ENCODE measurements at places on chromosomes 12 and 14.

- no peak overlapping the region for H3K27ac ChIP-seq
- H3K4me3 ChIP-seq: no peak overlapping the region
- H3K27me3 ChIP-seq: peaks cover 10% of the 10 kb centered on the region
- no peak for DNase-seq
- H3K36me3 ChIP-seq: no peaks in the 10 kb centered on the region
Observed at GRCh38 chr14:95496111-95496681, 20.3 kb downstream of the SYNE3 start.

GRCh38 chr14:54278665-54279295 is 118.0 kb upstream of the CDKN3 start:
- peak overlapping the region; percentile 8 for H3K27ac ChIP-seq
- H3K4me1 ChIP-seq: peaks cover 24% of the 10 kb centered on the region
- no peaks in the 10 kb centered on the region for H3K27me3 ChIP-seq
- no peak for DNase-seq

- no peak for DNase-seq
- H3K36me3 ChIP-seq: no peaks in the 10 kb centered on the region
- H3K4me1 ChIP-seq: peaks cover 48% of the 10 kb centered on the region
Observed at GRCh38 chr12:2498964-2499500, 295.7 kb upstream of the FKBP4 start.

DNA sequence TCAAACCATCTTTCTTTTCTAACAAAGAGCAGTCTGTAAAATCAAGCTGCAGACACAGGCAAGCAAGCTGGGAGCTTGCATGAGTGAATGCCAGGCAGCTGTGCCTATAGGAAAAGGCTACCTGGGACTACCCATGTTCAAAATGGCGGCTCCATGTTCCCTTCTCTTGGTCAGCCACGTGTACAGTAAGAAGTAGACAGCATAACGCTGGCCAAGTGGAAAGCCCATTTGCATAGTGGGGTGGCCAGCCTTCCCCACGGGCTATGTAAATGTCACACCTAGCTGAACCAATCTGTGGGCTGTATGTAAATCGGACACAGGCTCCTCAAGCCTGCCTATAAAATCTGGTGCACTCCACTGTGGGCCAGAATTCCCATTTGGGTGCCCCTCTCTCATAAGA is 117.1 kb downstream of the SYT10 start:
- H3K27me3 ChIP-seq: no peaks in the 10 kb centered on the region
- no peak for DNase-seq
- no peak overlapping the region for H3K27ac ChIP-seq
- H3K4me3 ChIP-seq: no peak overlapping the region

- no peak overlapping the region for H3K27ac ChIP-seq
- peaks cover 12% of the 10 kb centered on the region for H3K4me1 ChIP-seq
- no peak overlapping the region for H3K4me3 ChIP-seq
- H3K36me3 ChIP-seq: peaks cover 8% of the 10 kb centered on the region
Observed at GRCh38 chr12:75623631-75624154, 112.3 kb upstream of the KRR1 start.

- H3K4me1 ChIP-seq: no peaks in the 10 kb centered on the region
- peaks cover 16% of the 10 kb centered on the region for H3K27me3 ChIP-seq
- H3K4me3 ChIP-seq: no peak overlapping the region
- no peak for DNase-seq
- no peaks in the 10 kb centered on the region for H3K36me3 ChIP-seq
Observed at GRCh38 chr14:22715186-22715812, 51.2 kb upstream of the OXA1L start.

DNA sequence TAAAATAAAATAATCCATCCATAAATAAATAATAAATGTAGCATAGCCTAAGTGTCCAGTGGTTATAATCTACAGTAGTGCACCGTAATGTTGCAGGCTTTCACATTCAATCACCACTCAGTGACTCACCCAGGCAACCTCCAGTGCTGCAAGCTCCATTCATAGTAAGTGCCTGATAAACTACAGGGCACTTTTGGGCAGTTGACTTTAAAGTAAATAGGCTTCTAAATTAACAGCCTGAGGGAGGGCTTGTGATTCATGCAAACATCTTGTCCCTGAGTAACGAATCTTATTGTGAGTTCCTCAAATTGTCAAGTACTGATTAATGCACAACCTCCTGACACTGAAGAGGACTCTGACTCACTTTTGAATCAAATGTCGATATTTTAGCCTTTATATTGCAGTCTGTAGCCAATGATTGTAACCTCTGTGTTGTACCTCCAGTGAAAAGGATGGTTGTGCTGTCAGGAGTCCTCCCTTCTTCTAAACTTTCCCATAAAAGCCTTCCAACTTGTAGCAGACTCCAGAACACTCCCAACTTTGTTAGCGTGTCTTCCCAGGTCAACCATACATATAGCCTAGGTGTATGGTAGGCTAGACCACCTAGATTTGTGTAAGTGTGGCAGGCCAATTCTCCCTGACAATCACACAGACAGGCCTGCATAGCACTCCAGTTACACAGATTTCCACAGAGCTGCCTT is 55.0 kb upstream of the BICD1 start:
- H3K27ac ChIP-seq: peak overlapping the region; percentile 96
- no peaks in the 10 kb centered on the region for H3K36me3 ChIP-seq
- H3K4me1 ChIP-seq: peaks cover 21% of the 10 kb centered on the region
- no peaks in the 10 kb centered on the region for H3K27me3 ChIP-seq

GRCh38 chr12:24861766-24862540 is 86.9 kb downstream of the BCAT1 start:
- peaks cover 9% of the 10 kb centered on the region for H3K4me1 ChIP-seq
- peaks cover 89% of the 10 kb centered on the region for H3K36me3 ChIP-seq
- no peak overlapping the region for H3K27ac ChIP-seq
